ENCODE measurements at places on chromosomes 13 and 19. TPM values are rescaled to one million over a fixed set of nuclear protein-coding genes. Genes with fewer than 3 reads are reported as not detected.

The KLF12 gene
- 2.0 TPM for total RNA-seq

The ZNF665 gene
- total RNA-seq, result not detected

The OR2Z1 gene
- total RNA-seq, result not detected

The SLC25A42 gene
- 1.1 TPM for total RNA-seq

The LMTK3 gene
- 5.5 TPM for total RNA-seq

The ZNF667 gene
- not detected for total RNA-seq
